ENCODE measurements at places on chromosomes 1 and 21. TPM values are rescaled to one million over a fixed set of nuclear protein-coding genes. Genes with fewer than 3 reads are reported as not detected.

The TTC22 gene
- 0.41 TPM for polyA plus RNA-seq

The ANKRD65 gene
- polyA plus RNA-seq = not detected

The TCEA3 gene
- not detected for polyA plus RNA-seq

The LEFTY2 gene
- polyA plus RNA-seq = not detected

The LCA5L gene
- polyA plus RNA-seq = not detected

The KLHDC7A gene
- polyA plus RNA-seq = not detected

The TFF3 gene
- not detected for polyA plus RNA-seq

The SH2D2A gene
- polyA plus RNA-seq = 0.26 TPM

The MFSD2A gene
- polyA plus RNA-seq = 0.74 TPM

The TMOD4 gene
- polyA plus RNA-seq = 0.32 TPM
